Fibroblast of villous mesenchyme (primary cell): ENCODE measurements at places on chromosomes 7 and 10. TPM values are rescaled to one million over a fixed set of nuclear protein-coding genes. Genes with fewer than 3 reads are reported as not detected.

DNA sequence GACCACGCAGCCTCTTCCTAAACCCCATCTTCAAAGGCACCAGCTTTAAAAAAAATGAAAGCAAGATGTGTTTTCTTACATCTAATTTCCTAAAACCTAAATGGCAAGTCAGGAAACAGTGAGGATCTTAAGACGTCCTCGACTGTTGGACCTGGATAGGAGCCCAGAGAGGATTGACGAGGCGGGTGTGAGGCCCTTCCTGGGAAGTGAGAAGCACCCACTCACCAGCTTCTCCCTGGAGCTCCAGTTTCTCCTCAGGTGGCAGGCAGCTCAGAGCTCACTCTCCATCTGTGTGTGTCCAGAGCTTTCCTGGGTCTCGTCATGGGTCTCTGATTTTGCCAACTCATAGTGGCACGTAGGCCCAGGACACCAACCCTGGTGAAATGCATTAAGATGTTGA, 614.0 kb upstream of the AUTS2 start:
- DNase-seq: no peak

DNA sequence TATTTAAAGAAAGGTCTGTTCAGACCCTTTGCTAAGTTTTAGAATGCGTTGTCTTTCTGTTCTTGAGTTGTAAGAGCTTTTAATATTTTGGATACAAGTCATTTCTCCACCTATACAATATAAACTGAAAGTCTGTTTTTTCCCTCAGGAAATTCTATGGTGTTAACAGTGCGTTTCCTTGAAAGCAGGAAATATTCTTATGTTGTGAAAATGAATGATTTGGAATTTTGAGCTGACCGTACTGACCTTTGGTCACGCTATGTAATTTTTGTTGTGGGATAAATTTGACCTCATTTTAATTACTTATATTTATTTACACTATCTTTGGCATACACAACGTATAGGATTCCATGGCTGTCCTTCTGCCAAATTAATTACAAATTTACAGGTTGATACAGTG, 43.5 kb downstream of the PUS7 start:
- DNase-seq: no peak

The UBE3C gene
- 92.8 and 150 TPM in 2 replicates for total RNA-seq

- DNase-seq: peak; percentile 31
Observed at GRCh38 chr10:47348138-47348651, at the start of gene RBP3. TSS of gene RBP3 (plus strand) at chr10:47348363. CDS start at chr10:47348485, 122 bp downstream.

The WDR86 gene
- total RNA-seq: 0.32 and 1.3 TPM in 2 replicates

DNA sequence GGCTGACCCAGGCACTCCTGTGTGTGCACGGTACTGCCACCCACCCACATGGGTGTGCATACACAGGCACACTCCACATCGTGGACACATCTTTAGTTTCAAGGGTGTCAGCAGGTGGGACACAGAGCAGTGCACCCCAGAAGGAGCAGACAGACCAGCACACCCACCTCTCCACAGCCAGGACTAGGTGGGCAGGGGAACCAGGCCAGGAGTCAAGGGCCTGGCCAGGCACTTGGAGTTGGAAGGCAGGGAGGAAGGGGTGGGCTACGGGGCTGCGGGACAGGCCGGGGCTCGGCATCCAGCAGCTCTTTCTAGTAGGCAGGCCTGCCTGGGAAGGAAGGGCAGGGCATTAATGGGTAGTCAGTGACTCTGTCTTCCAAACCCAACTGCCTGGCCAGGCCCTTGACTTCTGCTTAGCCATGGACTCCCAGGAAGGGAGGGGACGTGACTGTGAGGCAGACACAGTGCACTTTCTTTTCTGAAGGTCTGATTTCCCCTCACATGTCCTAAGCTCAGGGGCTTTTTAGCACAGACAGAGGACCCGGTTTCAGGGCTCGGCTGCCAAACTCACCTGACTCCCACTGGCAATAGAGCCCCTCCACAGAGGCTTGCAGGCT, 14.6 kb downstream of the RASGEF1A start:
- no peak for DNase-seq

The CREB3L2 gene
- total RNA-seq: 33.2 and 35.4 TPM in 2 replicates

The CYP26C1 gene
- total RNA-seq: not detected in 2 replicates

The MICALL2 gene
- 25.4 and 34.5 TPM in 2 replicates for total RNA-seq

The PIP4K2A gene
- 35.8 and 66.7 TPM in 2 replicates for total RNA-seq

DNA sequence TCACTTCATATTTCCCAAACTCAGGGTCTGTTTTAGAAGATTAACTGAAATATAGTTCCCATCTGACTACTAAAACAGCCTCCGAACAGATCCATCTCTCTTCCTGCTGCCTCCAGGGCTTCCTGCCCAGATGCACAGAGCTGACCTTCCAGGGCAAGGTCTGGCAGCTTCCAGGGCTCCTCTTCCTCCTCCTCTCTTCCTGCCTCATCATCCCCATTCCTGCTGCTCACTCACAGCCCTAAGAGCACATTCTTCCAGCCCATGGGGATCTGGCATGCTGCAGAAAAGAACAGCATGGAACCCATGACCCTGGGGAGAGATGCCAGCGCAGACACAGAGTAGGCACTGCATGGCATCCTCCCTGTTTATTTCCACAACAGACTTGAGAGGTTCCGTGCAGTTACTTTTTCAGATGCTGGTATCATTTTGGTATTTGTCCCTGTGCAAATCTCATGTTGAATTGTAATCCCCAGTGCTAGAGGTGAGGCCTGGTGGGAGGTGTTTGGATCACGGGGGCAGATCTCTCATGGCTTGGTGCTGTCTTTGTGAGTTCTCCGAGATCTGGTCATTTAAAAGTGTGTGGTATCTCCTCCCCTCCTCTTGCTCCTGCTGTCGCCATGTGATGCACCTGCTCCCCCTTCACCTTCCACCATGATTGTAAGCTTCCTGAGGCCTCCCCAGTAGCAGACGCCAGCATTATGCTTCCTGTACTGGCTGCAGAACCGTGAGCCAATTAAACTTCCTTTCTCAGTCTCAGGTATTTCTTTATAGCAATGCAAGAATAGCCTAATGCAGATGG, 4.4 kb downstream of the PKD1L1 start:
- no peak for DNase-seq

DNA sequence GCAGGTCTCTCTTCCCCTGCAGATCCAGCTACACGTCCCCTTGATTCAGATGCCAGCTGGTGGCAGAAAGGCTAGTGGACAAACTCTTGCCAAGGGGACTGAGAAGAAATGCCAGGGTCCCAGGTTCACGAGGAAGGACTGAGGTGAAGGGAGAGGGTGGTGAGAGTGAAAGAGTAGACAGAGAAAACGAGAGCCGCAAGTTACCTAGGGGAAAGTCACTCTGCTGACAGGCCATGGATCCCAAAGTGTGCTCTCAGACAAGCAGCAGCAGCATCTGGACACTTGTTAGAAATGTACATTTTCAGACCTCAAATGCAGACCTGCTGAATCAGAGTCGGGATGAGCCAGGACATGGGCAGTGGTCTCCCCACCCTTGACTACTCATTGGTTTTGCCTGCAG, 192.3 kb downstream of the FGFR2 start:
- no peak for DNase-seq

GRCh38 chr10:132711613-132712121, 74.3 kb downstream of the NKX6-2 start:
- no peak for DNase-seq

DNA sequence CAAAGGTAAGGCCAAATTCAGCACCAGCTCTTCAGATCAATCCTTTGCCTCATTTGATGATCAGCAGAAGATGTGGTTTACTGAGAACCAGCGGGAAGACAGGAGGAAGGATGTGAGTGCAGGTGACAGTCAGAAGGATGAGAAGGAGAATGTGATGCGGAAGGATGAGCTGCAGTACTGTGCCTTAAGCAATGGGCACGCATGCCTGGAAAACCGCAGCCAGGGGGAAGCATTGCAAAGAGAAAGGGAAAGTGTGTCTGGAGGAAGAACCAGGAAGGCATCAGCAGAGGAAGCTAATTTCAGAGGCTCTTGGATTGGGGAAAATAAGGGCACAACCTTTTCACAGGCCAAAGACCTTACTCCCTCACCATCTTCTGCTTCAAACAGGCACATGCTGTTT, 25.7 kb downstream of the C10orf71 start:
- peak; percentile 1 for DNase-seq
